ENCODE measurements at places on chromosomes 5 and 9. TPM values are rescaled to one million over a fixed set of nuclear protein-coding genes. Genes with fewer than 3 reads are reported as not detected.

Gene IFNA13
- total RNA-seq = not detected

Gene PRRT1B
- not detected for total RNA-seq

Gene NOXA1
- 2.5 TPM for total RNA-seq

Gene C1QTNF3
- total RNA-seq = 30.4 TPM

Gene RICTOR
- total RNA-seq = 122 TPM

Gene HCN1
- 36.6 TPM for total RNA-seq

Gene PCDHB16
- 10.6 TPM for total RNA-seq

Gene UCK1
- 21.9 TPM for total RNA-seq

Gene GARIN3
- not detected for total RNA-seq

Gene TGFBI
- total RNA-seq = 2.8 TPM

Gene PDE4D
- 245 TPM for total RNA-seq

Data from parietal lobe (tissue), 2 donors.